ENCODE measurements at places on chromosomes 12 and 14.

- no peaks in the 10 kb centered on the region for H3K4me1 ChIP-seq
- no peak overlapping the region for H3K27ac ChIP-seq
- no peak for DNase-seq
- H3K4me3 ChIP-seq, result no peak overlapping the region
- H3K36me3 ChIP-seq, result no peaks in the 10 kb centered on the region
- H3K27me3 ChIP-seq, result no peaks in the 10 kb centered on the region
These were observed 51.4 kb upstream of the ANO2 start for GRCh38 chr12:5996459-5996858.

- no peaks in the 10 kb centered on the region for H3K27me3 ChIP-seq
- DNase-seq, result no peak
- no peaks in the 10 kb centered on the region for H3K36me3 ChIP-seq
- no peak overlapping the region for H3K4me3 ChIP-seq
These were observed 7.9 kb downstream of the WDR89 start for GRCh38 chr14:63633801-63634200.

DNA sequence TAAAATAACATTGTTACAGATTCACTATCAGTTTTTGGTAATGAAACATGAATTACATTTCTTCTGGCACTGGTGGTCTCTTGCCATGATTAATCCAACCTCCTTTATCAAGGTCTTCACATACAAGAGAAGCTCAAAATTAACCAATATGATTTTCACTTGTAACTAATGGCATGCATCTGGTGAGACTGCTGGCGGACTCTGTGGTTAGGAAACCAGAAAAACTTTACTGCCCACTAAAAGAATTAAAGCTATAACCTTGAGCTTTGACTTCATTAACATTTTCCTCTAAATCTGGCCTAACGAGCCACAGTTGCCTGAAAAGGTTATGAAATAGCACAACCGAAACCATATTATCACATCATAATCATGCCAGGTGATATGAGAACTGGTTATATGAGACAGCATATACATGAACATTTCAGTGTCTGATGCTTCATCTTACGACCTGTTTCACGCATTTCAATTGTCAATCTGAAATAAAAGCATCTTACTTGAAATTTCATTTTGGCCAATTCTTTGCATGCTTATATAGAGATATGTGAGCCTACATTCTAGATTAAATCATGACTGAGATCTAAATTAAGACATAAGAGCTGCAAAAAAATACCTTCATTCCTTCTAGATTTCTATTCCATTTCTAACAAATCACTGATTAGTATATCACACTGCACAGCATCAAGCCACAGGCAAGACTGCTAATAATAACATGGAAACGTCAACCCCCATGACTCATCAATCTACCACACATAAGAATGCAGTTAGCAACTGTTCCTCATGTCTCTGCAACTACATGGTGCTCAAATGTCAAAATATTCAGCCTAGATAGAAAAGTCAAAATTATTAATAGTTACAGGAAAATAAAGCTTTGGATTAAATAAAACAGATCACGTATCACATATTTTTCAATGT is 89.3 kb downstream of the OSBPL8 start:
- no peaks in the 10 kb centered on the region for H3K27me3 ChIP-seq
- H3K27ac ChIP-seq, result peak overlapping the region; percentile 9
- H3K4me3 ChIP-seq, result no peak overlapping the region
- DNase-seq, result peak; percentile 62

DNA sequence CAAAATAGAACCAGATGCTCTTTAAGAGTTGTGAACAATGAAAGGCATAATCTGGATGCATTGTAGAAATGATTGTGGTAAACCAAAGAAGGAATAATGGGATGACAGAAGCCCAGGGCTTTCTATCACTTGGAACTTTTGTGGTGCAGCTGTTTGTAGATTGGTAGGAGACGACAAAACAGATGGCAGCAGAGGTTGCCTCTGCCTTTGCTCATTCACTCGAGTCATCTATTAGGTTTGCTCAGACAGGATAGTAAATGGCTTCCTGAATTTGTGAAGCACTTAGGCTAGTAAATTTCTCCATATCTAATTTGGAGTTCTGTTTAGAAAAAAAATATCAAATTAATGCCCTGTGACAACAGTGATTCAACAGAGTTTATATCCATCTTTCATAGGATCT is 78.4 kb downstream of the FGD4 start:
- no peaks in the 10 kb centered on the region for H3K36me3 ChIP-seq
- H3K27ac ChIP-seq, result no peak overlapping the region
- no peak overlapping the region for H3K4me3 ChIP-seq
- H3K27me3 ChIP-seq, result no peaks in the 10 kb centered on the region

DNA sequence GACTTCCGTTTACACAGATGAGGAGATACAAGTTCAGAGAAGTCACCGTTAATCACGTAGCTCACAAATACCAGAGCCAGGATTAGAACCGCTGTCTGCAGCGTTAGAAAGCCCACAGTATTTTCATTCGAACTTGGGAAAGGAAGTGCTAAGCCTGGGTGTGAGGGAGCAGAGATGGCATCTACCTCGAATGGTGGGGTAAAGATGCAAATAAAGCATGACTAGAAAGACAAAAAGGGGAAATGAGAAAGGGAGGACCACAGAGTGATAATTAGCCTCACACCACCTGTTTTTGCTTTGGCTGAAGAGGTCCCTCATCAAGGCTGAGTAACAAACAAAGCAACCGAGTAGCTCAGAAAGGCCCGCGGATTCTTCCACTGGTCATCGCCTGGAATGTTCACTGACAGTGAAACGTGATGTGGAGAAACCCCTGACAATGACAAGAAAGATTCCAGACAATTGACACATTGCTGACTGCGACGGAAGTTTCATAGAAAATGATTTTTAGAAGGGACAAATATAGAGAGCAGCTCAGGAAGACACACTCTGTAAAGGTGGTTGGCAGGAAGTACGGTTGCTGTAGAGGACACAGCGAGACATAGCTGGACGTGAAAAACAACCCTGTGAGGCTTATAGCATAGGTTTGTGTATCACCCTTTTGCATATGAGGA is 31.5 kb upstream of the BHLHE41 start:
- no peaks in the 10 kb centered on the region for H3K36me3 ChIP-seq
- peak overlapping the region; percentile 50 for H3K27ac ChIP-seq
- peaks cover 52% of the 10 kb centered on the region for H3K4me1 ChIP-seq
- DNase-seq, result peak; percentile 48
- no peaks in the 10 kb centered on the region for H3K27me3 ChIP-seq

- no peak for DNase-seq
- H3K27ac ChIP-seq, result no peak overlapping the region
These were observed 15.2 kb upstream of the HSPA2 start for GRCh38 chr14:64525354-64525753.

DNA sequence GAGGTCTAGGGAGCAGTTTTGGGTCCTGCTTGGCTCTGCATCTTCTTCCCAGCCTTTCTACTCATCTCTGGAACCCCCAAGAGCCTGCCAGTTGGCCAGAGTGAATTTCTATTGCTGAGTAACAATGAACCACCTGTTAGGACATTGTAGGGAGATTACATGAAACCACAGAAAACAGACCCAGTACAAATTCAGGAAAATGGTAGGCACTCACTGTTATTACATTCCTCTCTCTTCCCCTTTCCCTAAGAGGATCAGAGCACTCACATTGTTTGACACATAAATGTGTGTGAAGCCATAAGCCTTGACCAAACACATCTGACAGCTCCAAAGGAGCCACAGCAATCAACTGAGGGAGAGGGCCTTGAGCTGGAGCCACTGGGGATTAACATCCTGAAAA is 216.1 kb downstream of the TMEM132D start:
- no peak for DNase-seq
- H3K4me3 ChIP-seq, result no peak overlapping the region
- H3K27me3 ChIP-seq, result no peaks in the 10 kb centered on the region
- H3K4me1 ChIP-seq, result no peaks in the 10 kb centered on the region
- no peaks in the 10 kb centered on the region for H3K36me3 ChIP-seq

DNA sequence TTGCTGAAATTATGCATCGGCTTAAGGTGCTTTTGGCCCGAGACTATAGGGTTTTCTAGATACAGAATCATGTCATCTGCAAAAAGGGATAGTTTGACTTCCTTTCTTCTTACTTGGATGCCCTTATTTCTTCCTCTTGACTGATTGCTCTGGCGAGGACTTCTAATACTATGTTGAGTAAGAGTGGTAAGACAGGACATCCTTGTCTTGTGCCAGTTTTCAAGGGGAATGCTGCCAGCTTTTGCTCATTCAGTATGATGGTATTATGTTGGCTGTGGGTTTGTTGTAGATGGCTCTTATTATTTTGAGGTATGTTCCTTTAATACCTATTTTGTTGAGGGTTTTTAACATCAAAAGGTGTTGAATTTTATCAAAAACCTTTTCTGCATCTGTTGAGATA is 8.3 kb downstream of the BMAL2 start:
- H3K4me1 ChIP-seq, result peaks cover 46% of the 10 kb centered on the region
- no peaks in the 10 kb centered on the region for H3K36me3 ChIP-seq

- DNase-seq, result no peak
- no peak overlapping the region for H3K4me3 ChIP-seq
These were observed 5.0 kb downstream of the REM2 start for GRCh38 chr14:22887990-22888378.

- peaks cover 17% of the 10 kb centered on the region for H3K36me3 ChIP-seq
- H3K4me1 ChIP-seq, result peaks cover 25% of the 10 kb centered on the region
- no peak overlapping the region for H3K4me3 ChIP-seq
- H3K27me3 ChIP-seq, result no peaks in the 10 kb centered on the region
These were observed 91.0 kb downstream of the RBM19 start for GRCh38 chr12:113874999-113875561.

GRCh38 chr12:89661706-89662330 is 46.8 kb downstream of the ATP2B1 start:
- no peak overlapping the region for H3K4me3 ChIP-seq
- H3K27me3 ChIP-seq, result no peaks in the 10 kb centered on the region
- no peak overlapping the region for H3K27ac ChIP-seq
- H3K4me1 ChIP-seq, result peaks cover 24% of the 10 kb centered on the region

DNA sequence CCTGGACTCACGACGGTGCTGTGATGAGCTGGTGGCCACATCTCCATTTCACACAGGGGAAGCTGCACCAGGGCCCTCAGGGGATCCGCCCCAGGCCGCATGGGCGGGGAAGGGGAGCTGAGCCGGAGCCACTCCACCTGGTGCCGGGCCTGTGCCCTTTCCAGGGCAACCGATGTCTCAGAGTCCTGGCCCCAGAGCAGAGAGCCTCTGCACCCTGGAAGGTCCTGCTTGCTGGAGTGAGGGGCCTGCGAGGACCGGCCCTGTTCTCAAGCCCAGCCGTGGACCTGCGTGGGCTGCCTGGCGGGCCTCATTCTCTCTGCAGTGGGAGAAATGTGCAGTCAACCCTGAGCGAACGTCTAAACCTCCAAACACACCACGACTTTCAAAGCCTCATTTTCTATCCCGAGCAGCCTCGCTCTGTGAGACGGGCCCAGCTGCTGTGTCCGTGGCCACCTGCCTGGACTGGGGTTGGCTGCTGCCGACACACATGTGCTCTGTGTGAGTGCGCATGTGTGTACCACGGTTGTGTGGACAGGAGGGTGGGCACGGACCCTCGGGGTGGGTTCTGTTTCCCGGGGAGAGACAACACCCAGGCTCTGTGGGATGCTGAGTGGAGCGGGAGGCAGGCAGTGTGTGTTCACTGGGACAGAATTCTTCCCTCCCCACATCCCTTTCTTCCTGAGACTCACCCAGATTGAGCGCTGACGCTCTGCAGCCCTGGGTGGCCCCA is 163.5 kb downstream of the KIF26A start:
- no peaks in the 10 kb centered on the region for H3K36me3 ChIP-seq
- H3K4me1 ChIP-seq, result no peaks in the 10 kb centered on the region
- no peak for DNase-seq
- no peak overlapping the region for H3K4me3 ChIP-seq
- H3K27ac ChIP-seq, result no peak overlapping the region
- H3K27me3 ChIP-seq, result no peaks in the 10 kb centered on the region

- H3K4me1 ChIP-seq, result no peaks in the 10 kb centered on the region
- H3K36me3 ChIP-seq, result no peaks in the 10 kb centered on the region
- no peak overlapping the region for H3K27ac ChIP-seq
- H3K27me3 ChIP-seq, result no peaks in the 10 kb centered on the region
These were observed 103.1 kb downstream of the UNC79 start for GRCh38 chr14:93533842-93534241.

DNA sequence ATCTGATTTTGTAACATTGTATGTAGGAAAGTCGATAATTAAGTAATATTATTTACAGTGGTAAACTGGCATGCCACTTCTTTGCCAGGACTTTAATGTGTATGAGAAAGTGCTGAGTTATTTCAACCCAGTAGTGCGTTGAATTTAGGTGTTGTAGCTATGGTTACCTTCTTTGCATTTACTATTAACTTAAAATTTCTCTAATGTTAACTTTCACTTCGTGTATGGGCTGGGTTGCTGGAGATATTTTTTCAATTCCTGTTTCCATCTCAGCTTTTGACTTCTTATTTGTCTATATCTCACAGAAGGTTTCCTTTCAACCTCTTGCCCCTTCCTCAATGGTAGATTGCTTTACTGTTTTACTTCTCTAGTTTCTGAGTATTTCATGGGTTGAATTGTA is 1345.6 kb downstream of the FSCB start:
- DNase-seq, result no peak
- H3K27me3 ChIP-seq, result no peaks in the 10 kb centered on the region
- no peak overlapping the region for H3K4me3 ChIP-seq
- no peaks in the 10 kb centered on the region for H3K36me3 ChIP-seq
- H3K27ac ChIP-seq, result no peak overlapping the region

DNA sequence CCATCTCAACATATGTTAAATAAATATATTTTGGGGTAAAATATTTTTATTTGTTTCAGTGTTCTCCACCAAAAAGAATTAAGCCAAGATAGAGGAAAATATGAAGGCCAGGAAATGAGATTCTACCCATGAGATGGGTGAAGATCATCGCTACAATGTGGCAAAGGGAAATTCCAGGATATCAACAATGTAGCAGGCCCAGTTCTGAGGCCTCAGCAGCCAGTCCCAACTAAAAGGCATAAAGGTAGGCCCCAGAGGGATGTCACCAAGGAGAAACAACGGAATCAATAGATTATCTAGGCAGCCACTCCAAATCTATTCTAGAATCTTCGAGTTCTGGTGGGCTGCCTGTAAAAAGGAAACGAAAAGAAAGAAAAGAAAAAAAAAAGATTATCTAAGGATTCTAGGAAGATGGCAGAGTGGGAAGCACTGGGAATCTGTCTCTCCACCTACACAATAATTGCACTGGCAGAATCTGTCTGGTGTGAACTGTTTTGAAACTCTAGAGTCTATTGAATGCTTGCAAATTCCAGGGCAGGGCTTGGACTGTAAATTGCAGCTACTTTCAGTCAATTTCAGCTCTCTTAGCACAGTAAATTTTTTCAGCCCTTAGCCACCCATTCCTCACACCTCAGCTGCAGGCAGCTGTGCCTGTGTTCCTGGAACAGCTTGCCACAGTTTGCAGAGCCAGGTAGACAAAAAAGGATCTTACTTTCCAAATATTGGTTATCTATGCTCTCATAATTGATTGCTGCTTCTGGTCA is 33.1 kb upstream of the MMP19 start:
- 0 out of 2 replicates have a peak, but pooled peaks cover 3% of the 10 kb centered on the region for H3K4me1 ChIP-seq
- H3K36me3 ChIP-seq, result no peaks in the 10 kb centered on the region
- no peaks in the 10 kb centered on the region for H3K27me3 ChIP-seq
- no peak for DNase-seq
- no peak overlapping the region for H3K27ac ChIP-seq
- H3K4me3 ChIP-seq, result no peak overlapping the region
